Progenitor cell of endocrine pancreas (in vitro differentiated cells): ENCODE measurements at places on chromosomes 7 and 10.

- no peaks in the 10 kb centered on the region for H3K36me3 ChIP-seq
- no peak overlapping the region for H3K27ac ChIP-seq
- no peak overlapping the region for H3K4me3 ChIP-seq
- DNase-seq = no peak
Observed at GRCh38 chr7:90262438-90262837, 17.5 kb downstream of the CFAP69 start.

- H3K27ac ChIP-seq = no peak overlapping the region
- DNase-seq = no peak
- no peaks in the 10 kb centered on the region for H3K27me3 ChIP-seq
- no peaks in the 10 kb centered on the region for H3K4me1 ChIP-seq
- H3K36me3 ChIP-seq = no peaks in the 10 kb centered on the region
- H3K4me3 ChIP-seq = no peak overlapping the region
Observed at GRCh38 chr7:124697746-124698145, 67.8 kb downstream of the GPR37 start.

- H3K4me1 ChIP-seq = peaks cover 16% of the 10 kb centered on the region
- no peak for DNase-seq
- no peak overlapping the region for H3K4me3 ChIP-seq
- peak overlapping the region; percentile 26 for H3K27ac ChIP-seq
- no peaks in the 10 kb centered on the region for H3K27me3 ChIP-seq
Observed at GRCh38 chr10:122245136-122245535, 26.0 kb upstream of the BTBD16 start.

- H3K36me3 ChIP-seq = no peaks in the 10 kb centered on the region
- peaks cover 11% of the 10 kb centered on the region for H3K4me1 ChIP-seq
- H3K27me3 ChIP-seq = peaks cover 4% of the 10 kb centered on the region
- H3K27ac ChIP-seq = no peak overlapping the region
Observed at GRCh38 chr10:124037784-124038183, 55.6 kb downstream of the CHST15 start.

GRCh38 chr10:86929468-86930380 is 27.7 kb downstream of the MMRN2 start:
- peaks cover 3% of the 10 kb centered on the region for H3K4me1 ChIP-seq
- no peak overlapping the region for H3K27ac ChIP-seq
- DNase-seq = no peak
- H3K36me3 ChIP-seq = peaks cover 10% of the 10 kb centered on the region

GRCh38 chr10:32299354-32299980 is 47.5 kb downstream of the EPC1 start:
- peaks cover 26% of the 10 kb centered on the region for H3K36me3 ChIP-seq
- no peak for DNase-seq
- peak overlapping the region; percentile 15 for H3K27ac ChIP-seq
- H3K4me1 ChIP-seq = peaks cover 5% of the 10 kb centered on the region

GRCh38 chr10:11625019-11625735 is 13.7 kb upstream of the USP6NL start:
- no peaks in the 10 kb centered on the region for H3K36me3 ChIP-seq
- no peak overlapping the region for H3K27ac ChIP-seq
- H3K4me1 ChIP-seq = no peaks in the 10 kb centered on the region
- no peak overlapping the region for H3K4me3 ChIP-seq
- no peak for DNase-seq
- H3K27me3 ChIP-seq = no peaks in the 10 kb centered on the region

DNA sequence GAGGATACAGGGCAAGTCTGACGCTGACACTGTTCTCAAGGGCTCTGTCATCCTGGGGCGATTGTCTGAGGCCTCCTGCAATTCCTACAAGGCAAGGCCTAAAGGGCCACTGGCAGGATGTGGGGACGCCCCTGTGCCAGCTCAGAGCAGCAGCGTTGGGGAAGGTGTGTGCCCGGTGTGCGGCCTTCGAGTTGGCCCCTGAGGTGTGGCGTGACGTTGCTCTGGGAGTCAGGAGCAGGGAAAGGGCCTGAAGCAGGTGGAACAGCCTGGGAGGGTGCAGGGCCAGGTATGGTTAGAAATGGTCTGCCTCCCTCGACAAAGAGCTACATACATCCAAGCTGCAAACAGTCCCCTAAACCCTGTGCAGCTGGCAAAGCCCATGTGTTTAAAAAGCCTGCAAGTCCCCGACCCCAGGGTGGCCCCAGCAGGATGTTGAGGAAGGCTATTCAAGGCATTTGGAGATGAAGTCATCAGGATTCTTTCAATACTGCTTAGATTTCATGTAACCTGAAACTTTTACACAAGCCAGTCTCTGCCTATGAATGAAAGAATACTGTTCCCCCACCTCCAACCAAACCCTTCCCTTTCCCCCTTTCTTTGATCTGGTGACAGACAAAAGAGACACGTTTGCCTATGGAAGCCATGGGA is 142.5 kb upstream of the TNS3 start:
- H3K36me3 ChIP-seq = no peaks in the 10 kb centered on the region
- H3K27ac ChIP-seq = no peak overlapping the region
- peaks cover 6% of the 10 kb centered on the region for H3K27me3 ChIP-seq

DNA sequence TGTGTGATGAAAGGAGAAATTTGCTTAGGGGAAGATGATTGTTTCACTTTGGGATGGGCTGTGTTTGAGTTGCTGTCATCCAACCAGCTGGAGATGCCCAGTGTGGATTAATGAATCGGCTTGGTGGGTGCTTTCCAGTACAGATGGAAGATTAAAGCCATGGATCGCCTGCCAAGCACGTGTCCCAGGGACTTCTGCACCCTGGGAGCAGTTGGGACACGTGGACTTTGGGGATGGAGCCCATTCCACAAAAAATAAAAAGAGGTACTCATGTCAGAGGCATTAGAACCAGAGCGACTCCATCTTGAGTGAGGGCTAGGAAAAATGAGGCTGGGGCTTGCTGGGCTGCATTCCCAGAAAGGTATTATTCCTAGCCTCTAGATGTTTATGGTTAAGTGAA is 29.3 kb upstream of the PRLHR start:
- H3K36me3 ChIP-seq = no peaks in the 10 kb centered on the region
- H3K4me3 ChIP-seq = no peak overlapping the region
- H3K27me3 ChIP-seq = peaks cover 10% of the 10 kb centered on the region
- no peak for DNase-seq

DNA sequence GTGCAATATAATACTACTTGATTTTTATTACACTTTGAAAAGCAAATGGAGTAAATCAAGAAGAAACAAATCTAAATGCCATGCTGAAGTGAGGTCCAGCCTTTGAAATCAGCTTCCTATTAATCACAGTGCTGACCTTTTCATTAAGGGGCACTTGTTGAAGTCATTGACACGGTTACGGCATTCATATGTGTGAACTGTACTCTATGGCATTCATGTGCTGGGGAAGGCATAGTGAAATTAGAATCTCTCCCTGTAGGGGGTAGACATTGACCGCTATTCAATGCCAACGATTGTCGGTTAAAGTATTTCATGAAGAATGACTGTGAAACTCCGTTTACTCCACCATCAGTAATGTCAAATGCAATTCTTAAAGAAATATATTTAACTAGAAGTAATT is 296.1 kb upstream of the SEMA3A start:
- H3K27ac ChIP-seq = no peak overlapping the region
- peaks cover 4% of the 10 kb centered on the region for H3K4me1 ChIP-seq
- DNase-seq = no peak
- no peaks in the 10 kb centered on the region for H3K27me3 ChIP-seq

- peaks cover 3% of the 10 kb centered on the region for H3K27me3 ChIP-seq
- no peak overlapping the region for H3K27ac ChIP-seq
- no peak for DNase-seq
- H3K4me3 ChIP-seq = no peak overlapping the region
Observed at GRCh38 chr7:24025765-24026164, 258.2 kb upstream of the NPY start.
